ENCODE measurements at places on chromosomes 7 and 10. TPM values are rescaled to one million over a fixed set of nuclear protein-coding genes. Genes with fewer than 3 reads are reported as not detected.

- peak; percentile 14 for DNase-seq
These were observed 8.7 kb upstream of the MYL7 start for GRCh38 chr7:44149571-44150465.

- no peak for DNase-seq
These were observed 9.5 kb downstream of the ABCB1 start for GRCh38 chr7:87591211-87591610.

DNA sequence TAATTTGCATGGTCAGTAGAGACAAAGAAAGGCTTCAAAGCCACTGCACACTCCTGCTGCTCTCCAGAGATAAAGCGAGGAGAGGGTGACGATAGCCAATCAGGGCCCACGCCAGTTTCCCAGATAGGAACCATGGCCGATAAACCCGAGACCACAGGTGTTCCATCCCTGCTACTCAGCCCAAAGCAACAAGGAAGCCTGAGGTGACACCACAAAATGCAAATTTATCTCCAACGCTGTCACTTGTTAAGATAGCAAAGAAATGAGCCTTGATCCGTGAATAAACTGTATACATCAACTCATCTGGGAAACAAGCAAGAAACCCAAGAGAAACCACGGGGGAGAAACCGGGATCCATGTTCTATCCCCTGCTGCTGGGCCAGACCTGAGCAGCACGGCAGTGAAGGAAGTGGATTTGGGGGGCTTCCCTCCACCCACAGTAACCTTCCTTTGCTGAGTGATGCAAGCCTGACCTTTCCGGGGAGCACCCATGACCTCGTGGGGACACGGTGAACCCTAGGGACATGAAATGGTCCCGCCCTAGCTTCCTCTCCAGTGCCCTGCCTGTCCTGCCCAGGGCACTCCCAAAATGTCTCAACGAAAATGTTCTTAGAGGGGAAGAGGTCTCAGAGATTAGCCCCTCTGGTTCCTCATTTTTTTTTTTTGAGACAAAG, 164.6 kb downstream of the PTPRN2 start:
- no peak for DNase-seq

- DNase-seq, result no peak
These were observed 55.1 kb upstream of the CALN1 start for GRCh38 chr7:72467237-72467636.

DNA sequence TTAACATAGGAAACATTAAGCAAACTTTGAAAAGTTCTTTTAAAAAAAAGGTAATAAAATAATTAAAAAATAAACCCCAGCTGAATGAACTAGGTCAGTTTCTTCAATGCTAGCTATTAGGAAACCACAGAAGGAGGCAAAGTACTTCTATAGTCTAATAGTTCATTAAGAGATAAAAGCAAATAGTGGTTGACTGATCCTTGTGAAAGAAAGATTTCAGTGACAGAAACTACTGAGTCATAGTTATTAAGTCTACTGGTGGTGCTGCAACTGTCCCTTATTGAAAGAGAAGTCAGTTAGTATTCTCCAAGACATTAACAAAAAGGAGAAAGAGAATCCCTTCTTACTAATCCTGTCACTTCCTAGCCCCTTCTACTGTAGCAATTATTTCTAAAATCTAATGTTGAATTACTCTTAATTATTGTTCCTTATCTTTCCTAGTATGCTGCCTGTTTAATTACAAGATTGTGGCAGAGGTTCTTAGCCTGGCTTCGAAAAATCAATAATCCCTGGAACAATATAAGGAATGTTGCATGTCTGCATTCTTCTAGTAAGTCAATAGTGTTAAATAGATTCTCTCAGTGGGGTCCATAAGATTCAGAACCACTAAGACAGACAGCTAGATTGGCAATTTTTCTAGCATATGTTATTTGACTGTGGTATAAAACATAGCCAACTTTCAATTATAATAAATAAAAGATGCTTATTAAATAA, 18.2 kb downstream of the TCTN3 start:
- DNase-seq, result no peak

The AFAP1L2 gene
- 0.89 TPM for polyA plus RNA-seq

DNA sequence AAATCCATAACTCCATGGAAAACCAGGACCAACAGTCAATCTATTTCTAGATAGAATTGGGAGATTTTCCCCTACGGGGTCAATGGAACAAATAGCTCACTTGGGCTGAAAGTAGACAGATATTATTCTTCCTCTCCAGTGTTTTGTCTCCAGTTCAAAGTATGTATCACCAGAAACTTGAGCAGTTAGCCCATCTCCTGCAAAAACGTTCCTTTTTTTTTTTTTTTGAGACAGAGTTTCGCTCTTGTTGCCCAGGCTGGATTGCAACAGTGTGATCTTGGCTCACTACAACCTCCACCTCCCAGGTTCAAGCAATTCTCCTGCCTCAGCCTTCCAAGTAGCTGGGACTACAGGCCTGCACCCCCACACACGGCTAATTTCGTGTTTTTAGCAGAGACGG, 390.0 kb upstream of the AUTS2 start:
- DNase-seq, result no peak

The CFAP58 gene
- polyA plus RNA-seq, result not detected

DNA sequence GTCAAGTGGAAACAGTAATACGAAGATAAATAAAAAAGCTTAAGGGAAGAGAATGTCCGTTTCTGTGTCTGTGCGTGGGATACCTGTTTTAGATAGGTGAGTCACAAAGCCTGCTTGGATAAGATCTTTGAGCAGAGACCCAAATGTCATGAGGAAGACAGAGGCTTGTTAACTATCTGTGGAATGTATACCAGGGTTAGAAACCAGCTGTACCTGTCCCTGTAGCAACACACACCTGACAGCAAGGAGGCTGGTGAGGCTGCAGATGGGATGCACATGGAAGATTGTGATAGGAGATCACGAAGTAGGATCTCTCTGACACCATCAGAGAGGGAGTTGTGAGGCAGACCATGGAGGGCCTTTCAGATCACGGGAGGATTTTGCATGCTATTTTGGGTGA, 105.3 kb downstream of the ARHGAP21 start:
- DNase-seq, result no peak

DNA sequence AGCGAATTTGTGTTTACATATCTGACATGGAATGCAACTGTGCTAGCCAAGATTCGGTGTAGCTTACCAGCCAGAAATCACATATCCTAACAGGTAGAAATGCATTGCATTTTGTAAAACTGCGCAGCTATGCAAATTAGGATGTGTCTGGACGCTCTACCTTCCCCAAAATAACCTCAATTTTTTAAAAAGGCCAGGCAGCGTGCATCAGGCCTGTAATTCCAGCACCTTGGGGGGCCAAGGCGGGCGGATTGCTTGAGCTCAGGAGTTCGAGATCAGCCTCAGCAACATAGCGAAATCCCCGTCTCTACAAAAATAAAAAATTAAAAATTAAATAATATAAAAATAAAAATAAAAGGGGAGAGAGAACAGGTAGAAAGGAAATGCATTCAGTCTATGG, 305.0 kb downstream of the TYW1 start:
- no peak for DNase-seq

The LIPK gene
- polyA plus RNA-seq, result not detected

DNA sequence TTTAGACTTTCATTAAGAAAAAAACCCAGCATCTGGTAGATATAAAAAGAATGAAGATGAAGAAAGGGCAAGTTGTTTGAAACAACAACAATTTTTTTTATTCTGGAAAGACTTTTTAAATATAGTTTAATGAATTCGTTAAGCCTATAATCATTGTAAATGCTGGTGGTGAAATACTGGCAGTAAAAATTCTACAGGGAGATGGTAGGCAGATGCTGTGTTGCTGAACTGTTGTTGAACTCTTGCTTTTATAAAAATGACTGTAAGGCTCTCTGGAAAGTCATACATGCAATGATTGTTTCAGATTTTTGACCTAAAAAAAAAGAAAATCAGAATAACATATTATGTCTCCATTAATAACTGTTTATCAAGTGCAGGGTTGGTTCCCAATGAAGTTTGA, 39.0 kb downstream of the SCIN start:
- no peak for DNase-seq

DNA sequence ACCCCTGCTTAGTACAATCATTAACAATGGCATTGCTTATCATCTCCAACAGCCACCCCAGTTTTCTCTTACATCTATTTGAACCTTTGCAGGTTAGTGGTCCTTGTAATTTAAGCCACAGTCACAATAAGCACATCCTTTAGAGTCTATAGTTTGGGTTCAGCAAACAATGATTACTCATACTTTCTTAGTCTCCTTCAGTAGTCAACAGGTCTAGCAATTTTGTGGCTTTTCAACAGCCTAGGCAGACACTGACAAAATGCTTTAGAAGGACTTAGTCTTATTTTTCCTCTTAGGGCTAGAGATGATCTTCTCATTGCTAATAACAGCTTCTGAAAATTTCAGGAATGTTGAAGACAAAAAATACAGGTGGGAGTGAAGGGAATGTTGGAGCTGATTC, 32.3 kb upstream of the FAM204A start:
- DNase-seq, result no peak

- DNase-seq, result no peak
These were observed 175.6 kb upstream of the PHF14 start for GRCh38 chr7:10798044-10798443.

DNA sequence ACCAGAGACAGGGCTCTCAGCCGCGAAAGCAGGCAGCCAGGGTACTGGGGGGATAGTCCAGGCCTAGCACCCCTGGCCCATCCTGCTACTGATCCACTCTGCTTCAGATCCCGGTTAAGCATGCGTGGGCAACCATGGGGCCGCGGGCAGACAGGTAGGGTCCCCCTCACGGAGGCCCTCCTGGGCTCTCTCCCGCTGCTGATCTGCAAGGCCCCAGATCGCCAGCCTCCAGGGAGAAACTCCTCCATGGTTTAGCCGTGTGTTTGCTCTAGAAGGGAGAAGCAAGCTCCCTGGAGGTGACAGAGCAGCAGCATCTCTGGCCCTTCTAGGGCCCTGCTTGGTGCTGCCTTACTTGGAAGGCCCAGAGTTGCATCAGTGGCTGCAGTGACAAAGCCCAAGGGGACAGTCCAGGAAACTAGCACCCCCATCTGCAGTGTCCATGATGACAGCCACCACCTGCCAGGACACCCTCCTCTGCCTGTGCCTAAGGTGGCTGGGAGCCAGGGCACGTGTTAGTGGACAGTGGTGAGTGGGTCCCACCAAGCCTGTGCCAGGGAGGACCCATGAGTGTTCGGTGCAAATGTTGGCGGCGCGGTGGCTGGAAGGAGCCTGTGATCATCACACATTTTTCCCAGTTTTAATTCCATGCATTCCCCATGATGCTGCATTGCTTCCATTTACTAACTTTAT, 29.2 kb downstream of the CALML5 start:
- DNase-seq, result peak; percentile 27

DNA sequence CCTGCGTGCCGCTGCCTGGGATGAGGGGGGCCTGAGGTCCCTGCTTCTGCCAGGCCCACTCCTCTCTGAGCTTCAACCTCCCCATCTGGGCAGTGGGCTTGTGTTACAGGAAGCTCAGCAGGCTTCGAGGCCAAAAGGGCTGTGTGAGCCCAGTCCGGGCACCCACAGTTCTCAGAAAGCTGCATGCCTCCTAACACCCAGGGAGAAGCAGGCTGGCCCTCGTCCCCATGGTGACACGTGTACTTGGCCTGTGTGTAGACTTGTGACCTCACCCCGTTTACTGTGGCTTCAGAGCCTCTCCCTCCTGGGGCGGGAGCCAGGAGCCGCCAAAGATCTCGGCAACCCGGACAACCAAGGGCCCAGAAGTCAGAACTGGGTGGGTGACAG, 2.2 kb upstream of the GRIFIN start:
- no peak for DNase-seq

The PTN gene
- 1.3 TPM for polyA plus RNA-seq

The ALOX5 gene
- polyA plus RNA-seq, result 2.9 TPM

DNA sequence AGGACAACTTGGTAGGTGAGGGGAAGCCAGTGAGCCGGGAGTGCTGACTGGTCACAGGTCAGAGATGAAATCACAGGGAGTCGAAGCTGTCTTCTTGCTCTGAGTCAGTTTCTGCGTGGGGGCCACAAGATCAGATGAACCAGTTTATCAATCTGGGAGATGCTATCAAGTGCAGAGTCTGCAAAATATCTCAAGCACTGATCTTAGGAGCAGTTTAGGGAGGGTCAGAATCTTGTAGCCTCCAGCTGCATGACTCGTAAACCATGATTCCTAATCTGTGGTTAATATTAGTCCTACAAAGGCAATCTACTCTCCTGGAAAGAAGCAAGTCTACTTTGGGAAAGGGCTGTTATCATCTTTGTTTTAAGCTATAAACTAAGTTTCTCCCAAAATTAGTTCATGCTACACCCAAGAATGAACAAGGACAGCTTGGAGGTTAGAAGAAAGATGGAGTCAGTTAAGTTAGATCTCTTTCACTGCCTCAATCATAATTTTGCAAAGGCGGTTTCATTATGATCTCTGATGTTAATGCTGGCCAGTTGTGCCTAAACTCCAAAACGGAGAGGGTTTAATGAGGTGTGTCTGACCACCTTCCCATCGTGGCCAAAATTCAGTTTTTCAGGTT, 8.4 kb upstream of the LMOD2 start:
- no peak for DNase-seq

The ZNF853 gene
- polyA plus RNA-seq, result 0.04 TPM

GRCh38 chr10:54094321-54094720, 706.7 kb downstream of the PCDH15 start:
- no peak for DNase-seq

GRCh38 chr10:82564353-82565196, 689.6 kb downstream of the NRG3 start:
- DNase-seq, result no peak

GRCh38 chr7:20352573-20353306, 22.0 kb downstream of the ITGB8 start:
- DNase-seq, result no peak

- DNase-seq, result no peak
These were observed 13.9 kb downstream of the PIP4K2A start for GRCh38 chr10:22700489-22700888.

The C7orf57 gene
- polyA plus RNA-seq, result not detected
